ENCODE measurements at places on chromosomes 2 and 18.

- no peak for DNase-seq
Measured at GRCh38 chr2:59961746-59962145, 591.7 kb downstream of the BCL11A start.

DNA sequence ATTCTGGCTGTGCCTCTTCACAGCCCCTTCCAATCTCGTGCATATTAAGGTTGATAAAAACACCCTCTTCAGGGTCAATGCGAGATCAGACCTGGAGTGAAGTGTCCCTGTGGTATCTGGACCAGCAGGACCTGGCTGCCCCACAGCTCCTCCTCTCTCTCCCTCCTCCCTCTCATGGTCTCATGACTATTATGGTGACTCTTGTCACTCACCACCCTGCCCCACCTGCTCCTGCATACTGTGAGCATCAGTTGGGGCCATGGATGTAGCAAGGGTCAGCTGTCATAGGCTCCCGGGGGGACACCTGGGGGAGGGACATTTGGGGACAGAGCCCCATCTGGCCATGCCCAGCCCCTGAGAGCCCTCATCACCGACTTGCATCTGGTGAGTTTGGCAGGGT is 50.2 kb downstream of the ODC1 start:
- DNase-seq = no peak

DNA sequence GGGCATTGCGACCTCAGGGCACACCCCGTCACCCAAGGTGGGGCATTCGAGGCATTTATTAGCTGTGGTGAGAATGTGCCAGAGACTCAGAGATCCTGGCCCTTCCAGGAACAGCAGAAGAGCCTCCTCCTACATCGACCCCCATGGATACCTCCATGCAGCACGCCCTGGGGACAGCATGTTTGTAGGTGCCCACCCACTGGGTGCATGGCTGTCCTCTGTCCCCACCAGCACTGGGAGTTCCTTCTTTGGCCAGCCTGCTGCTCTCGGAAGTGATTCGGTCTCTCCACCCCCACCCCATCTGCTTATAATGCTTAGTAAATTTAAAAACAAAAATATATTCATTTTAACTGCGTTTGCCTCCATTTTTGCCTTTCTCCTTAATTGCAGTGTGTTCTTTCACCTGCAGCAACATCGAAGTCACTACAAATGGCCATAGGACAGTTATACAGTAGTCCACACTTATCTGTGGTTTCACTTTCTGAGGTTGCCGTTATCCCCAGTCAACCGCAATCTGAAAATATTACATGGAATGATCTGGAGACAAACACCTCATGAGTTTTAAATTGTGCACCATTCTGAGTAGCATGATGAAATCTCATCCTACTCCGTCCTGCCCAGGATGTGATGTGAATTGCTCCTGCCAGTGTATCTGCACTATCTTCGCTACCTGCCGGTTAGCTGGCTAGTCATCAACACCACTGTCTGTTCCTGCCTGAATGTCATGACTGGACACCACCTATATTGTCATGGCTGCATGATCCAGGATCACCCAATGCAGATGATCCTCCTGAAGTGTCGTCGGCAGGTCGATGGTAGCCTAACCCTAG is 29.6 kb upstream of the ZCCHC2 start:
- no peak for DNase-seq

DNA sequence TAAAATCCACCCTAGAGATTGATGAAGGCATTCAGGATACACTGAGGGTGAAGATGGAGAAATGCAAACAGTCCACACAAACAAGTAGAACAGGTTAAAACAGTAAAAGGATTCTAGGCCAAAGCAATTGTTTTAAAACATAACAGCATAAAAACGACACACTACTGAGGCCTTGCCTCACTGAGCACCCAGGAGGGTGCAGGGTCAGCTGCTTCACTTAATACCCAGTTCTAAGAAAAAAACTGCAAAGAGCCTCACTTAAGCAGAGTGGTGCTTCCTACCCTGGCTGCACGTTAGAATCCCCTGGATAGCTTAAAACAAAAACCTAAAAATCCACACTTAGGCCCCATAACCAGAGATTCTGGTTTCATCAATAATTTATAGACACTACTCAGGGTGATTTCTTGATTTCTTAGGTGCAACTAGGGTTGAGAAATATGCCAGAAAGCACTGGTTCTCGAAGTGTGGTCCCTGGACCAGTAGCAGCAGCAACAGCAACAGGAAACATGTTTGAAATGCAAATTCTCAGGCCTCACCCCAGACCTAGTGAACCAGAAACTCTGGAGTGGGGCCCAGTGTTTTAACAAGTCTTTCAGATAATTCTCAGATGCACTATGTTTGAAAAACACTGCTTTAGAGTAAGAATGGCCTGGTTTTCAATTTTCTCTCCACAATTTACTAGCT is 279.1 kb downstream of the ZEB2 start:
- no peak for DNase-seq

DNA sequence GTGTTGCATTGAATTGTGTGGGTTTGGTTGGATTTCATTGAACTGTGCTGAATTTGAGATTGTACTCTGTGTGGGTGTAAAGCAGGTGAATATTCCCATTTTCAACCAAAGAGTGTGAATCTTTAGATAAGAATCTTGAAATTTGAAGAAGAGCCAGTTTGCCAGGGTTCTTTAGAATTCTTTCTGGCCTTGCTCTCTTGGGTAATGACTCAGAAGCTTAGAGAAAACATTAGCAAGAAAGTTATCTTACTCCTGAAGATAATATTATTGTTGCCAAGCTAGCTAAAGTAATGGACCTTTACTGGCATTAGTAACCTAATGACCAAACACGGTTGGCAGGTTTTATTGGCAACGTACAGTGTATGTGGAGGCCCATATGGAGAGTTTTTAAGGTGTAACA is 46.4 kb upstream of the SIX3 start:
- no peak for DNase-seq

GRCh38 chr2:60441800-60442199 is 111.7 kb downstream of the BCL11A start:
- DNase-seq = no peak

Data from stimulated activated CD4-positive, alpha-beta T cell treated with anti-CD3 and anti-CD28 coated beads, TNF-alpha, amount 100 ng/mL, for 4 hours (primary cell).